ENCODE measurements at places on chromosomes 13 and 19. TPM values are rescaled to one million over a fixed set of nuclear protein-coding genes. Genes with fewer than 3 reads are reported as not detected.

DNA sequence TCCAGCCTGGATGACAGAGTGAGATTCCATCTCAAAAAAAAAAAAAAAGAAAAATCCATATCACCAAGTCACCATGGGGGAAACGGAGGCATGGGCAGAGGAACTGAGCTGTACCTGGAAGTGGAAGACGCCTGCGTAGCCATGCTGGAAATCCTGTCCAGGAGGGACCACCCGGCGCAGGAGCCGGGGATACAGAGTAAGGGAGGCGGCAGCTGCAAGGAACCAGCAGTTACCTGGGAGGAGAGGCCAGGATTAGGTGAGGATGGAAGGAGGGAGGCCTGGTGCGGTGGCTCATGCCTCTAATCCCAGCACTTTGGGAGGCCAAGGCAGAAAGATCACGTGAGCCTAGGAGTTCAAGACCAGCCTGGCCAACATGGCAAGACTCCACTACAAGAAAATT lies 2.0 kb downstream of the CAPN12 start:
- DNase-seq, result no peak

GRCh38 chr19:937259-937694 lies 11.4 kb downstream of the ARID3A start:
- no peak for DNase-seq

DNA sequence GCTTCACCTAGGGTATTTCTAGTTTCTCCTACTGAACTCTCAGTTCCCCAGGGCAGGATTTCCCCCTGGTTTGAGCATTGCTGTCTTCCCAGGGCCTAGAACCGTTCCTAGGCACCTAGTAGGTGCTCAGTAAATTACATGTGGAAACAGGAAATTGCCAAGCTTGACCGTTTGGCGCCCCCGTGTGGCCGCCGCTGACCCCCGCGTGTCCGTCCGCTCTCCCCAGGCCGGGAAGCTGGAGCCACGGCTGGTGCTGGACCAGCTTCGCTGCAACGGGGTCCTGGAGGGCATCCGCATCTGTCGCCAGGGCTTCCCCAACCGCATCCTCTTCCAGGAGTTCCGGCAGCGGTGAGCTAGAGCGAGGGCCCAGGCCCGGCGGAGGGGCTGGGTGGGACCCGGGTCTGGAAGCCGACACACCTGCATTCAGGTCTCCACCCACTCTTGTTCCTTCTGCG lies 55.5 kb downstream of the MYH14 start:
- no peak for DNase-seq

- DNase-seq, result no peak
Observed at GRCh38 chr13:73778242-73778864, 355.9 kb downstream of the KLF12 start.

Gene WDR88
- total RNA-seq, result not detected

- DNase-seq, result no peak
Observed at GRCh38 chr19:45074744-45075300, 1.5 kb downstream of the ZNF296 start.

Gene OR7A5
- not detected for total RNA-seq

Measured in NCI-H460 (cell line).